Retina (tissue), 1 donor: ENCODE measurements at places on chromosomes 13 and 19.

GRCh38 chr19:35220315-35220921 lies 8.1 kb downstream of the FAM187B start:
- no peak for DNase-seq

GRCh38 chr19:1826557-1827521 lies 14.8 kb upstream of the ATP8B3 start:
- peak; percentile 48 for DNase-seq

GRCh38 chr19:10617409-10618121 lies 7.8 kb upstream of the SLC44A2 start:
- DNase-seq, result no peak

GRCh38 chr13:106915146-106915545 lies 347.2 kb upstream of the ARGLU1 start:
- no peak for DNase-seq

- no peak for DNase-seq
Observed at GRCh38 chr13:88022431-88023208, 351.4 kb downstream of the SLITRK5 start.

GRCh38 chr13:87678372-87678752 lies 7.2 kb downstream of the SLITRK5 start:
- no peak for DNase-seq

DNA sequence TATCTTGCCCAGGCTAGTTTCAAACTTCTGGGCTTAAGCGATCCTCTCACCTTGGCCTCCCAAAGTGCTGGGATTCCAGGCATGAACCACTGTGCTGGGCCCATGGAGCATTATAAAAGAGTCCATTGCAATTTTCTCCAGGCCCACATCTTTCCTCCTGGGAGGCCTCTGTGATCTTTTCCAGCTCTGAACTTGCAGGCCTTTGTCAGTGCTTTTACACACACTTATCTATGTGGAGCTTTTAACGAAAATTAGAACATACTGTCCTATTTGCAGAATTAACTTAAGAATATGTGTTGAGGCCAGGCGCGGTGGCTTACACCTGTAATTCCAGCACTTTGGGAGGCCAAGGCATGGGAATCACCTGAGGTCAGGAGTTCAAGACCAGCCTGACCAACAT lies 23.9 kb downstream of the TDRD12 start:
- DNase-seq, result no peak

- DNase-seq, result no peak
Observed at GRCh38 chr13:97726664-97727280, 226.7 kb upstream of the IPO5 start.

GRCh38 chr19:16283210-16284061 lies 41.2 kb upstream of the KLF2 start:
- DNase-seq, result peak; percentile 61

DNA sequence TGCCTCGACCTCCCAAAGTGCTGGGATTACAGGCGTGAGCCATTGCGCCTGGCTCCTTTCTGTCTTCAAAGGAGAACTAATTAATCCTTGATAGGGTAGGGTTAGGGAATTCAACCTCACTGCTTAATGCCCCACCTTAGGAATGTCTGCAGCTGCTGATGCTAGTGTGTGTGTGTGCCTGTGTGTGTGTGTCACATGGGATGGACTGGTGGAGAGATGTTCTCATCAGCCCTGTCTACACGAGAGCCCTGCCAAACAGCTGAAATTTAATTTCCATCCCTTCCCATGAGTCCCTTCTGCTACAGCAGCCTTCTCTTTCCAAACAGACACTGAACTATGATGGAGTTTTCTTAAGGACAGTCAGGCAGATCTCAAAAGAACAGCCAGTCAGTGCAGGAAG lies 46.5 kb upstream of the CLDN10 start:
- no peak for DNase-seq
